Articular chondrocyte of knee joint (primary cell): ENCODE measurements at places on chromosomes 5 and 9. TPM values are rescaled to one million over a fixed set of nuclear protein-coding genes. Genes with fewer than 3 reads are reported as not detected.

The SLC34A3 gene
- not detected in 2 replicates for total RNA-seq

The GCNT4 gene
- 2.5 and 3.6 TPM in 2 replicates for total RNA-seq

The KIF20A gene
- 31.6 and 47.7 TPM in 2 replicates for total RNA-seq

The CTXN3 gene
- 0.11 TPM in 1 of 2 replicates, not detected in the other for total RNA-seq

The LRRC70 gene
- total RNA-seq: 1.4 and 2.0 TPM in 2 replicates

The PHYHD1 gene
- total RNA-seq: 9.1 and 10.3 TPM in 2 replicates
